ENCODE measurements at places on chromosomes 3 and 15.

DNA sequence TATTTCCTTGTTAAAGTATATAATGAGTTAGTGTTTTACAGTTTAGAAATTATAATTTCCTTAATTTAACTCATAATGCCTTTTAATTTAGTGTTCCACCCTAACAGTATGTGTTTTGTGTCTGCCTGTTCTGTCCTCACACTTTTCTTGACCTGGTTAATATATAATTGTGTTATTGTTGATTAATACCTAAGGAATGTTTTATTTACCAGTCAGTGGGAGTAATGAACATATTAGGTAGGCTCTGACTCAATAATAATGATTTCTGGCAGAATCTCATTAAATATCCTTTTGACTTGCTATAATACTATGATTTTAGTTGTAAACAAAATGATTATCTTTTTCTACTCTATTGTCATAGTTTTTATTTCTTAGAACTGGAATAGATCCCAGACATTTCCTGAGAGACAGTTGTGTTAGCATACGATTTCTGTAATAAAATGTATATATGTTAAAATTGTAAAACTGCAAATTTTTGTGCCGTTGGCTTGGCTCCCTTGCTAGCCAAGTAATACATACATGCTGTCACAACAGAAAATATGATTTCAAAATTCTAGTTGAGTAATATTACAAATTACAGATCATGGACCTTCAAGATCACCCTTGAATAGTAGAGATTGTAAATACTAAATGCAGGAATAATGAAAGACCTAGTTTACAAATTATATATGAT lies 51.9 kb downstream of the RASA2 start:
- DNase-seq: no peak

DNA sequence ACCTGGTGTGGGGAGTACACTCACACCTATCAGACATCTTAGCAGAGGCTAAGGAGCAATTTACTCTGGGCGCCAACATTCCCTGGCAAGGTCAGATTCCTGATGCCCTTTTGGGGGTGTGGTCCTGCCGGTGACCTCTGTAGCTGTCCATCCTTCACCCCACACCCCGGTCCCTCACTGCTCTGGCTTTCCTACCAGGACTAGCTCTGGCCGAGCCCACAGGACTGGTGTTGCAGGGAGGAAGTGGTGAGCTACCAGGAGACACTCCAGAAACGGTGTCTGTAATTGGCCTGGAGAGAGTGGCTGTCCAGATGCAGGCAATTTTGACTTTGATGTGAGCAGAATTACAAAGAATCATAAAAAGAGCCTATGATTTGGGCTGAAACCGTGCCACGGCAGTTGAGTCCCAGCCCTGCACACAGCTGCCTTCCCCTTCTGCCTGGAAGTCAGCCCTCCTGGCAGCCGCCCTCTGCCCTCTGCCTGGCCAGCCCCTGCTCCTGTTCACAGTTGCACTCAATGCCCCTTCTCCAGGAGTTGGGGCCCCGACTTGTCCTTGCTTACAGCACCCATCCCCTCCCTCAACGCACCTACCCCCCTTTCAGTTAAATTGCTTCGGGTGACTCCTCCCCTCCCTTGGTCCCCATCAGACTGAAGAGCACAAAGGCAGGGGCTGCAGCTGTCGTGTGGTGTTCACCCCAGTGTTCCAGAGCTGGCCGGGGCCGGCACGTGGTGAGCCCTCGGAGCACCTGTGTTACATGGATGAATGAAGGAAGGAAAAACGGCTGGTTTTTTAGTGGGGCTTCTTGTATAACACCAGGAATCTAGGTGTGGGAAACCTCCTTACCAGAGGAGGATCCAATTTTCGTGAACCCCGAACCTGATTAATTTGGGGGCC lies 80.2 kb upstream of the TPM1 start:
- DNase-seq: no peak

GRCh38 chr3:33717616-33717865 lies 513 bp downstream of the CLASP2 start:
- peak; percentile 52 for DNase-seq

- DNase-seq: no peak
Measured at GRCh38 chr3:124886168-124887056, 753 bp downstream of the ITGB5 start.
